ENCODE measurements at places on chromosomes 6 and 20.

GRCh38 chr6:43737272-43738081 lies 32.5 kb upstream of the VEGFA start:
- no peak for DNase-seq

- no peak for DNase-seq
These were observed 28.8 kb downstream of the DUSP22 start for GRCh38 chr6:321158-321438.

DNA sequence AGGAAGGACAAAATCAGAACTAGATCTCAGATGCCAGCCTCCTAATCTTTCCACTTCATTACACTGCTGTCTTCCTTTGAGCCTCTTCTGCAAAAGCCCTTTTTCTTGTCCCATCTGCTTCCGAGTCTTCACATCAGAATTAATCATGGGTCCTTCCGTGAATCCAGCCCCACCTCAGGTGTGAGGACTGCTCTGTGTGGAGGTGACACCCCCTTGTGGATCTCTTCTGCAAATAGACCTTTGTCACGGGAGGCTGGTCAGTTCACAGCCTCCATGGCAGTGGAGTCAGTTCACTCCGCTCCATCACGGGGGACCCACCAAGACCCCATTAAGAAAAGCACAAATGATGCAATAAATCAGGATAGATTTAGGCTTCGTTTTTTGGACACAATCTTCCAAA lies 171.1 kb downstream of the ADAT2 start:
- no peak for DNase-seq

DNA sequence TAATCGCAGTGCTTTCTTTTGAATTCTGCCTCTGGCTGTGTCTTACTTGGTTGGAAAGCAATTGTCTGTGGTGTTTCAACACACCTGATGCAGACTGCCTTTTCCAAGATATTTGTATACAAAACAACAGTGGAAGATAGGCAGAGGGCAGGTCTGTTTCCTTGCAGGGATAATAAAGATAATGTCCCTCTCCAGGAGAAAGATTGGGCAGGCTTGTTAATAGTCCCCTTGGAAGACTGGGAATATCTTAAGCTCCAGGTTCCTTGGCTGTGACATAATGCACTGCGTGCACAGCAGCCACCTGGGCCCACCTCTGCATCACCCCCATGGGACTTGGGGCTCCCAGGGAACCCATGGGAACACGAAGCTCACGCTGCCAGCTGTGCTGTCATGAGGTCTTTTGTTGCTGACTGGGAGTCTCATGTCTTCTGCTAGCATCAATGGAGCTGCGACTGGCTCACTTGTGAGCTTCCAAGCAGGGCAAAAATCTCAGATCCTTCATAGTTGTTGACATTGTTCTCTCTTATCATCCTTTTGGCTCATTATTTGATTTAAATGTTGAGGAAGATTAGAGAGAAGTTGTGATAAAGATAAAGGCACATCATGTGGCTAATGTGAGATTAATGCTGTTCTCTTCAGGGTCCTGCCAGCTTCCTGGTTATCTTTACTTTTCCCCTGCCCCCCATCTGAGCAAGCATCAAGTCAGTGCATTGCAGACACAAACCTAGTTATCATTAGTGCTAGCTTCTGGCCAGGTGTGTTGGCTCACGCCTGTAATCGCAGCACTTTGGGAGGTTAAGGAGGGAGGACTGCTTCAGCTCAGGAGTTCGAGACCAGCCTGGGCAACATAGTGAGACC lies 107.1 kb upstream of the ASF1A start:
- DNase-seq = no peak

DNA sequence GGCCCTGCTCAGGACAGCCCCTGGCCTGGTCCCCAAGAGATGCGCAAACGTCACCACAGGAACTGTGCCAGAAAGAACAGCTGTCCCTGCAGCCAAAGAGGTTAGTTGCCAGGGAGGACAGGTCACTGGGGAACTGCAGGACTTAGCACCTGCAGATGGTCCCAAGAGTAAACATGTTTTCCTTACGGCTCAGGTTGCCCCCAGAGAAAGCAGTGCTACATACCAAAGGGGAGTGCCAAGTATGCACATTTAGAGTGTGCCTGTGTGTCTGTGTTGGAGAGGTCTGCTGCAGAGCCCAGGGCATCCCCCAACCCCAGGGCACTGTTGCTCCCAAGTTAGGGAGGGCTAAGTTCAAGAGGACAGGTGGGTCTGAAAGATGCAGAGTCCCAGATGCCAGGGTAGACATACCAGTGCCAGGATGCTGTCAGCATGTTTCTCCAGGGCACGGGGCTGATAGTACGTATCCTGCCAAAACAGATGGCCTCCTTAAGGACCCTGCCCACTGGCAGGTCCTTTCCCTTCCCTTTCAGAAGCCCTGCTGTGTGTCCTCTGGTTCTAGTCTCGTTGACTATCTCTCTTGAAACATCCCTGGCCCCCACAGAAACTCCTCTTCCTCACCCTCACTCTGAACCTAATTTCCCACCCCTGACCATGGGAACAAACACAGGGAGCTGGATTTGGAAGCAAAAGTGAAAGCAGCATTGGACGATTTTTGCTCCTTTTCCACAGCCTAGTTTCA lies 1.3 kb downstream of the ABHD16A start:
- DNase-seq = no peak

GRCh38 chr20:18524646-18525045 lies 16.9 kb downstream of the SEC23B start:
- no peak for DNase-seq

- no peak for DNase-seq
These were observed 298.4 kb upstream of the MOCS1 start for GRCh38 chr6:40232698-40233097.

DNA sequence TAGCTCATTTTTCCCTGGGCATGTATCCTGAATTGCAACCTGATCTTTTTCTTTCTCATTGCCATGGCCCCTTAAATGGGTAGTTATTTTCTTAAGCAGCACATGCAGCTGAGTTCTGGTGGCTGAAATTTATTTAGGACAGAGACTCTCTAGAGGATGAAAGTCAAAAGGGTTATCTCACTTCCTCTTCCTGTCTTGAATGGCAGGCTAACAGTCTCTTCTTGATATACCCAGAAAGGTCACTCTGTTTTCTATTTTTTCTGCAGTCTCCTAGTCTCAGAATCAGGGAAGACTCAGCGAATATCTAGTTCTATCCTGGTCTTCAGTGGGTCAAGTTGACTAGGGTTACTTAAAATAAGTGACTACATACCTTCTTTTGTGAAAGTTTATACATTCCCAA lies 243.3 kb downstream of the EPHA7 start:
- no peak for DNase-seq

GRCh38 chr6:41239467-41240159 lies 11.5 kb downstream of the TREML4 start:
- no peak for DNase-seq

- no peak for DNase-seq
These were observed 136.7 kb upstream of the EEF1E1 start for GRCh38 chr6:8238773-8239683.

DNA sequence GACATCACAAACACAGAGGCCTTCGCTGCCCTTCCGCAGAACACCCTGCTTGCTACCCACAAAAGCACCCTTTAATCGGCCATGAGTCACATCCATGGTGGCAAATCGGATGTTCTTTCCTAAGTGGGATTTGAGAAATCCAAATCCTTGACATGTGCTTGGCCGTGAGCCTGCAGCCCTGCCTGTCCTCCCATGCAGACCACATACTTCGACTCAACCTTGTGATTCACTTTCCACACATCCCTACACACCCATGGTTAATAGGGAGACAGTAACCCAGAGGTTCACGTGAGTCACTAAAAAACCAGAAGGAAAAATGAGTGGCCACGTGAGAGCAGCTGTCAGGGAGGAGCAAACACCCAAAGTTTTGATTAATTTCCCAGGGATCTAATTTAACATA lies 19.4 kb downstream of the RAMACL start:
- DNase-seq = no peak
